Tongue (tissue), 3 donors: ENCODE measurements at places on chromosomes 7 and 10.
A peak's percentile ranks its signal among the peaks of the same experiment; 100 is the strongest.

DNA sequence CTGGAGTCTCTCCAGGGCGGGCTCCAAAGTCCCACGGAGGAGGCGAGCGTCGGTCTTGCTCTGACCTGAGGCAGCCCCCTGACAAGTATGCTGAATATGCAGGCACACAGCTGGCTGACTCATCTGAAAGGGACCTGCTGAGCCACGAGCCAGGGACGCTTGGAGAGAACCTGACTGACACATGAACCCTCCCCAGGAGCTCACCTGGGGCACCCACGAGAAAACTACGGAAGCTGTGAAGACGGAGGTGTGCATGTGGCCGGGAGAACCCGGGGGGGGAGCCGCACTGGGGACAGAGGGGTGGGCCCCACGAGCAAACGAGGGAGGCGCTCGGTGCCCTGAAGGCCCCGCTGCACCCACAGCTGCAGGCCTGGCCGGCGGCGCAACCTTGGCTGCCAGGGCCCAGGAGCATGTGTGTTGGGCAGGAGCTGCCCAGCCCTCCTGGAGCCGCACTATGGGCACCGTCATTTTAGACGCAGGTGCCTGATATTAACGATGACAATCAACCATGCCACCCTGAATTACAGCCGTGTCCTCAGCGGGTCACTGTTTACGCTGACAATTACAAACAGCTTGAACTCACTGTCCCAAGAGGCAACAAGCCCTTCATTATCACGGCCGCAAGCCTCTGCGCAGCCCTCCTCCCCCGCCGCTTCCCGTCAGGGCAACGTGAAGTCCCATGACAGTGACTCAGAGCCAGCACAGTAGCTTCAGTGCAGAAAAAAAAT, 64.7 kb downstream of the DIP2C start:
- no peak for DNase-seq

DNA sequence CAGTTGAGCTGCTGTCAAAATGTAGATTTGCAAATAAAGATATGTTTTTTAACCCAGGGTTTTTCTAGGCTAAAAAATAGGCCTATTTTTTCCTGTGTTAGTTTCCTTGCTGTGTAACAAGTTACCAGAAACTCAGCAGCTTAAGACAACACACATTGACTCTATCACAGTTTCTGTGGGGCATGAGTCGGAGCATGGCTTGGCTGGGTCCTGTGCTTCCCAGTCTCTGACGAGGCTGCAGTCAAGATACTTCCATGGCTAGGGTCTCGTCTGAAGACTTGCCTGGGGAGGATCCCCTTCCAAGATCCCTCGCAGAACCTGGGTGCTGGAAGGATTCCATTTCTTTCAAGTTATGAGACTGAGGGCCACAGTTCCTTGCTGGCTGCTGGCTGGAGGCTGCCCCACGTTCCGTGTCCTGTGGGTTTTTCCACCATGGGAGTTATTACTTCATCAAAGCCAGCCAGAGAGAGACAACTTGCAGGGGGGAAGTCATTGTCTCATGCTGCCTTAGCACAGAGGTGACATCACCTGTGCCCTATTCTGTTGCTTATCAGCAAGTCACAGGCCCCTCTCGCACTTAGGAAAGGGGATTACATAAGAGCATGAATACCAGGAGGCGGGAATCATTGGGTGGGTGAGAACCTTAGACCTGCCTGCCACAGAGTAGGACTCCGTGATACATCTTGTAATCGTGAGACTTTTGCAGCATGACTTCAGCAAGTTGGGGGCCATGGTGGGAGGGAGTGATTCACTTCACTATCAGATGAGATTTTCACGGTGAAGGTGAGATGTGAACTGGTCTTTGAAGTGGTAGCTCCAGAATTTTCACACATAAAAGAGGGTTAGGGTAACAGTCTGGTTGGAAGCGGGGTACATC, 77.9 kb downstream of the CCNY start:
- DNase-seq, result no peak

- no peak for DNase-seq
Measured at GRCh38 chr10:95245425-95246055, 45.3 kb downstream of the PDLIM1 start.

GRCh38 chr10:11270135-11270857, 252.6 kb downstream of the CELF2 start:
- DNase-seq, result peak; percentile 89
